ENCODE measurements at places on chromosomes 2 and 18.

DNA sequence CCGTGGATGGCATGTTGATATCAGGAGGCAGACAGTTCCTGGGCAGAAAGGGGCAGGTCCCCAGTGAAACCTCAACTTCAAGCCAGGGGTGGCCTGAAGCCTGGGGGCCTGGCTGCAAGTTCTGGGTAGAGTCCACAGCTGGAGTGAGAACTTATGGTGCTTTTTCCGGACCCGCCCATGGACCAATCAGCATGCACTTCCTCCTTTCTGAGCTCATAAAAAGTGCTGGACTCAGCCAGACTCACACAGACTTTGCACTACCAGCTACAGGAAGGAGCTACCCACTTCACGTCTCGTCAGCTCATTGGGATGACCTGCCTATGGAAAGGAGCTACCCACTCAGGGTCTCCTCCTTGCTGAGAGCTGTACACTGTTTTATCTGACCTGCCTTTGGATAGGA is 183.1 kb upstream of the MC4R start:
- no peak for DNase-seq

GRCh38 chr2:172792711-172793110 is 57.1 kb downstream of the RAPGEF4 start:
- no peak for DNase-seq

GRCh38 chr2:95299961-95300360 is 2.8 kb downstream of the KCNIP3 start:
- DNase-seq = no peak

DNA sequence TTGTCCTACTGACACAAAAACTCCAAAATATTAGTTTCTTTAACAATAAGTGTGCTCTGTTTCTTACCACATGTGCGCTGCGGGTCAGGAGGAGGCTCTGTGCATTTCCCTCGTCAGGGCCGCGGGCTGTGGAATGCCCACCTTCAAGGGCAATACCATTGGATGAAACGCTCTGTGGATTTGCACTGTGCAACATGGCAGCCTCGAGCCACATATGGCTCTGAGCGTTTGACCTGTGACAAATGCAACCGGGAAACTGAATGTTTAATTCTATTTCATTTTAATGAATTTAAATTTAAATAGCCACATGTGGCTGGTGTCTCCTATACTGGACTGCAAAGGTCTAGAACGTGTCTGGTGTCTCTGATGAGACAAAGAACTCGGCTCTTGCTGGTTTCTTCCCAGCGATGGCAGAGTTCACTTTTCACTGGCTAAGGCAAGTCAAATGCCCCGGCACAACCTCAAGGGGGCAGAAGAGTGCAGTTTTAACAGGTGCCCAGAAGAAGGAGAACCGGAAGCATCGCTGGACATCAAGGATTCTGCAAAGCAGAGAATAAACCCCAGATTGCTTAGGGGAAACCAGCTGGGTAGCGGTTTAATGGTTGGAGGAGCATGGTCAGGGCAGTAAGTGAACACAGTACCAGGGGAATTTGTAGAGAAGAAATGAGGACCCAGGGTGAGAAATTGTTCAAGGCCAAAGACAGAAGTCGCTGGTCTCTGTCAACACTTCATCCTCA is 37.0 kb upstream of the TMEM18 start:
- no peak for DNase-seq

DNA sequence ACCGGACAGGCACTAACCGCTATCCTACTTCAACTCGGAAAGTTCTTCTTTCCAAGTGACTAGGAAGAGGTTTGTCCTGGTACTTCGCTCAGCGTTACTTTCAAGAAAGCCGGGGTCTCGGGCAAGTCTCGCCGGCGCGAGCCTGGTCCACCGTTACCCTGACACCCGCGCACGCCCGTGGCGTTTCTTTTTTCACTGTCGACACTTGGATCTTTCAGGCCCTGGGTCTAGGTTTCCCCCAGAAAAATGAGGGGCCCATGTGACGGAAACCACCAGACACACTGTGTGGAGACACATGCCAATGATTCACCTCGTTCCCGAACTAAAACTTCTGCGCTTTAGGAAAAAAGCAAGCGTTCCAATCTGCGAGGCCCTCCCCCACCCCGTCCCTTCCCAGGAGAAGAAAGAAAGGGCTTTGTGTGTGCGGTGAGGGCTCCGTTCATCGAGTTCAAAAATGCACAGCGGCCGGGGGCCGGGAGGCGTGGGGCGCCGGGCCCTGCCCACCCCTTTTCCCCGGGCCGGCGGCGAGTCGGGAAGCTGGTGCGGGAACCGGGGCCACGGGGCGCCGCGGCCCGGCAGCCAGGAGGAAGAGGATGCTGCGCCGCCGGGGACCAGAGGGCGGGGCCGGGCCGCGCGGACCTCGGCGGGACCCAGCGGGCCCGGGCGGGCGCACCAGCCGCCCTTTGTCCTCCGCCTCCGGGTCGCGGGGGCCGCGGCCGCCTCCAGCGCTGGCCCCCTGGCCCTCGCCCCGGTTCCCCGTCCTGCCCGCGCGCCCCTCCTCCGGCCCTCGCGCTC is 2.6 kb downstream of the ZNF521 start:
- DNase-seq = peak; percentile 49

DNA sequence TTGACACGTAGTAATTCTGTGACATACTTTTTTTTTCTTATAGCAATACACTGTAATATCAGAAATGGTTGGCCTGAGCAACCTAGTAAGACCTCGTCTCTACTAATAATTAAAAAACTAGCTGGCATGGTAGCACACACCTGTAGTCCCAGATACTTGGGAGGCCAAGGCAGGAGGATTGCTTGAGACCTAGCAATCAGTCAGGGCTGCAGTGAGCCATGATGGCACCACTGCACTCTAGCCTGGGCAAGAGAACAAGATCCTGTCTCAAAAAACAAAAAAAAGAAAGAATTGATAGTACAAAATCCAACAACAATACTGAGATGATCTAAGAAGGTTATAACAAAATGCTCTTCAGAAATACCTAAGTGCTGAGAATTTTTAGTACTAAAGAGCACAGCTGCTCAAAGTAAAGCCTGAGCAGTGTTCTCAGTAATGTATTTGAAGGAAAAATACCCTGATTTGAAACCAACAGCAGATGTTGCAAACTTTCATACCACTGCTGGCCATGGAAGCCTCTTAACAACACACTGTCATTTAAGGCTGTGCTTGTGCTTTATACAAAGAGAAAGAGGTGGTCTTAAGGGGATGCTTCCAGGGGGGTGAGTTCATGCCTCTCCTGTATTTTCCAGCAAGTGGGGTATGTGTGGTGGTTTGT is 132.6 kb upstream of the CDCA7 start:
- no peak for DNase-seq

DNA sequence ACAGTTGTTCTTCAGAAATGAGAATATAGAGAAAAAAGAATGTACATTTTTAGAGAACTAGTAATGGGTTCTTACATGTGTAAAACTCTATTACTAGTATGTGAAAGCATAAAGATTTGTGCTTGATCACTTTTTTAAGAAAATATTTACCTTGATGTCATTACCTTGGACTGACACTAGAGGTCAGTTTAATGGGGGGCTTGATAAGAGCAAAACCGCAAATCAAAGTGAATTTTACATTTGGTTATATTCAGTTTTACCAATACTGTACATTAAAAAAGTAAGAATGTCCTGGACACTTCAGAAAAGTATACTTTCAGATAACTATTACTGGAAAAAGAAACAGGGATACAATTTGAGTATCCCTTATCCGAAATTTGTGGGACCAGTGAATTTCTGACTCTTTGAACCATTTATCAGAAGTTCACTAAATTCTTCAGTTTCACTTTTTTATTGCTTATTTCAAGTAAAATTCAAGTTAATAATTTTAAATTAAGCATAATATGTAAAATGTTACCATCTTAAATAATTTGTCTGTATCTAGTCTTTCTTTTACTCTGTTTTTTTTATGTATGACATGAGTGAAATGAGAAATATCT is 1149.5 kb downstream of the DSC3 start:
- no peak for DNase-seq

GRCh38 chr2:218618102-218618860 is 10.6 kb downstream of the PLCD4 start:
- DNase-seq = no peak

DNA sequence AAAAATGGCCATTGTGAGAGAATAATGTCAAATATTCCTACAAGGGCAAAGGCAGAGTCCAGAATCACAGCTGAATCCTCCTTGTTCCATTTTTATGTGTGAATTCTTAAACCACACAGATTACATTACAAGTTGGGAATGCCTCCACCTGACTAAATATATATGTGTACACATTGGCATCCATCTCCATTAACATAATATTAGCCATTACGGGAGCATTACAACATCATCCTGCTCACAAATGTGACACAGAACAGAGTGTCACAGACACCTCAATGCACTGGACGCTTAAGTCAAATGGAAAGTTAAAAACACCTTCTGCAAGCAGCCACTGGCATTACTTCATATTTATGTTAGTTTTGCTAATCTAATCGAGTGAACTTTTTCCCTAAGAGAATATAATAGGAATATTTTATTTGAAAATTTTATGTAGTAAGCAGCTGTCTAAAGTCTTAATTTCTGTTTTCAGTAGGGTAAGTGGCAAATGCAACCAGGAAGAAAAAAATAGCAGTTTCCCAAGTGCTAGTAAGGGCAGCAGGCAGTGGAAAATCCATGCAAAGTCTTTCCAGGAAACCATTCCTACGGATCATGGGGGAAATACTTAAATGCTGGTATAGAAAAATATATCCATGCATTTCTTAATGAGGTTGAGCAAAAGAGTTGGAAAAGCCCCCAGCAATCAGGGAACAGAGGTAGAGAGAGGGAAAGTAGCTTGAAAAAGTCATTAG is 255.6 kb downstream of the OSR1 start:
- no peak for DNase-seq

DNA sequence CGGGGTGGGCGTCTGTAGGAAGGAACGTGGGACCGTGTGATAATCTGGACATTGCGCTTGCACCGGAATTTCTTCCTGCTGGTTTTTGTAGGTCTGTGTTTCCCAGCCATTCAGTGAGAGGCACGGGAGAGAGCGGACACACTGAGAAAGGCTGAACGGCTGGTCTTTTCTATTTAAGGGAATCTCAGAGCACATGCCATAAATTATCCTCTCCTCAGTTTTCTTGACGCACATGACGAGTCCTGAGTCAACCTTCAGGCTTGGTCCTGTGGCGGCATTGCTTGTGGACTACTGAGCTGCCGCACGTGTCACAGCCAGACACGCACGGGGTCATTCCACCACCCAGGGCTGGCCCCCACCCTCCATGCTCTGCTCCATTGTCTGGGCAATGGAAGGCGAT is 519.3 kb upstream of the ID2 start:
- no peak for DNase-seq

GRCh38 chr2:66186537-66186936 is 248.4 kb upstream of the MEIS1 start:
- no peak for DNase-seq

GRCh38 chr2:128736046-128736688 is 417.5 kb upstream of the HS6ST1 start:
- no peak for DNase-seq

GRCh38 chr2:206942592-206943478 is 3.5 kb downstream of the CPO start:
- DNase-seq = no peak

- DNase-seq = no peak
These were observed 626.8 kb upstream of the ZEB2 start for GRCh38 chr2:145146691-145147090.

- no peak for DNase-seq
These were observed 82.6 kb downstream of the EN1 start for GRCh38 chr2:118764855-118765254.

DNA sequence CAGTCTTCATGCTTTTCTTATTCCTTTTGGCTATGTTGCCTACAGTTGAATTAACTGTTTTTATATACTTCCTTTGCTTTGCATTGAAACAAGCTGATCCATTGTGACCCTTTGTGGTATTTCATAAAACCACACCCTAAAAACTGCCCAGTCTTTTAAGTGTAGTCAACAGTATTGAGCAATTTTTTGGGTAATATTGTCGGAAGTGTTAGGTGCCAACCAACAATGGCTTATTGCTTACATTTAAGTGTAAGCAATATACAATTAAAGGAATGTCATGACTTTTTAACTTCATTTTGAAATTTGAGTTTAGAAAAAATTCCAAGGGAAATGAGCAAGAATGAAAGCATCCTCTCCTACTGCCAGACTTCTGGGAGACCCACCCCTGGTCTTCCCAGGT is 174.1 kb downstream of the NEDD4L start:
- peak; percentile 79 for DNase-seq

- DNase-seq = no peak
These were observed 489.5 kb downstream of the TNS1 start for GRCh38 chr2:217513258-217513657.

GRCh38 chr2:230170532-230170931 is 49.3 kb downstream of the SP110 start:
- DNase-seq = no peak

GRCh38 chr18:61955644-61956043 is 62.8 kb upstream of the RNF152 start:
- no peak for DNase-seq

- DNase-seq = no peak
These were observed 402.3 kb upstream of the GYPC start for GRCh38 chr2:126253669-126254068.

GRCh38 chr2:217736776-217737550 is 265.8 kb downstream of the TNS1 start:
- DNase-seq = no peak

DNA sequence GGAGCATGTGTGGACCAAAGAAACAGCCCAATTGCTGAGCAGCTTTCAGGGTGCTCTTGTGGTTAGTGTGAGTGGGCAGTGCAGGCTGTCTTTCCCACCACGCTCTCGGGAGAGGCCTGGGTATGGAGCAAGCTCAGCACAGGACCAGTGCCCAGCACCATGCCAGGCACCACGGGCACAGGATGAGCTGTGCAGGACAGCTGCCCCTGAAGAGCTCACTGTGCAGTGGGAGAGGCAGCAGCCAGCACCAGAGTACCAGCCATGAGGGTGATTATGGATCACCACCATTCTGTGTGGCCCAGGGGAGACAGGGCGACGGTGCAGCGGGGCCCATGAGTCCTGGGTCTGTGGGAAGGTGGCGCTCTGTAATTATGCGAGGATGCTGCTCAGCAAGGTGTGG is 29.7 kb upstream of the FAHD2A start:
- DNase-seq = no peak

- no peak for DNase-seq
These were observed 730.3 kb downstream of the CNTNAP5 start for GRCh38 chr2:124755386-124755785.

DNA sequence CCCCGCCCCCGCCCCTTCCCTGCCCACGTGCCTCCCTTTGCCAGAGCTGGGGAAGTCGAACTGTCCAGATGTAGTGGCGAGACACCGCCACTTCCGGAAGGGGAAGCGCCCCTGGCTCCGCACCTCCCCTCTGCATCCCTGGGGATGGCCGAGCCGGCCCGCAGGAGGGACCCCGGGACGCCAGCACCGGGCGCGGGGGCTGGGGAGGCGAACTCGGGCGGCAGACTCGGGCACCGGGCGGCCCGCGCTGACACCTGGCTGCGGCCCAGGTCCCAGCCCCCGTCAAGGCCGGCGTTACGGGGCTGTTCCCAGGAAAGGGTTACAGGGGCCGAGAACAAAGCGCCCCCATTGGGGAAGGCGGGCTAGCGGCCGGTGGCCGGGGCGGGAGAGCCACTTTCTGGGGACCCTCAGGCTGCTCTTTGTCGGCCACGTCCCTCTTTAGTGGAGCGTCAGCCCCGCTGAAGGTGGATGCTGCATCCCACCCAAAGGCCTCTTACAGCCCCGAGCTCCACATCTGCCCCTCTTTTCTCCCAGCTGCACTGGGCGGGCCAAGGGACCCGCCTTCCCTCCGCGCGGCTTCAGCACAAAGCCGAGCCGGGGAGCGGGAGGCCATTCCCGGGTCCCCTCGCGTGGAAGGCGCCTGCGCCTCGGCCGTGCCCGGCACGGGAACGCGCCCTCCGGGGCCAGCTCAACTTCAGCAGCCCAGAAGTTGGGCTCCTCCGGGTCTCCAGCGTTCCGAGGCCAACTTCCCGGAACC is 1.3 kb downstream of the SDC1 start:
- no peak for DNase-seq

Data from HS-5 (cell line).